IMR-90 (cell line): ENCODE measurements at places on chromosomes 2 and 18. TPM values are rescaled to one million over a fixed set of nuclear protein-coding genes. Genes with fewer than 3 reads are reported as not detected.
A peak's percentile ranks its signal among the peaks of the same experiment; 100 is the strongest.

GRCh38 chr2:183723278-183723677 is 599.0 kb downstream of the NUP35 start:
- no peak overlapping the region for H3K4me3 ChIP-seq
- no peaks in the 10 kb centered on the region for H3K4me1 ChIP-seq

DNA sequence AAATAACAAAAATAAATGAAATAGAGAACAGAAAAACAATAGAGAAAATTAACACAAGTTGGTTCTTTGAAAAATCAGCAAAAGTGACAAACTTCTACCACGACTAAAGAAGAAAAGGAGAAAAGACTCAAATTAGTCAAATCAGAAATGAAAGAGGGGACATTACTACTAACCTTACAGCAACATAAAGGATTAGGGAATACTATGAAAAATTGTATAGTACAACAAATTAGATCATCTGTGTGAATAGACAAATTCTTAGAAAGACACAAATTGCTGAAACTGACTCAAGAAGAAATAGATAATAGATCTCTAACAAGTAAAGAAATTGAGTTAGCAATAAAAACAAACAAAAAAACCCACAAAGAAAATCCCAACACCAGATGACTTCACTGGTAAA is 48.5 kb upstream of the PGAP1 start:
- no peaks in the 10 kb centered on the region for H3K4me1 ChIP-seq
- H3K27me3 ChIP-seq = no peaks in the 10 kb centered on the region
- H3K27ac ChIP-seq = no peak overlapping the region

DNA sequence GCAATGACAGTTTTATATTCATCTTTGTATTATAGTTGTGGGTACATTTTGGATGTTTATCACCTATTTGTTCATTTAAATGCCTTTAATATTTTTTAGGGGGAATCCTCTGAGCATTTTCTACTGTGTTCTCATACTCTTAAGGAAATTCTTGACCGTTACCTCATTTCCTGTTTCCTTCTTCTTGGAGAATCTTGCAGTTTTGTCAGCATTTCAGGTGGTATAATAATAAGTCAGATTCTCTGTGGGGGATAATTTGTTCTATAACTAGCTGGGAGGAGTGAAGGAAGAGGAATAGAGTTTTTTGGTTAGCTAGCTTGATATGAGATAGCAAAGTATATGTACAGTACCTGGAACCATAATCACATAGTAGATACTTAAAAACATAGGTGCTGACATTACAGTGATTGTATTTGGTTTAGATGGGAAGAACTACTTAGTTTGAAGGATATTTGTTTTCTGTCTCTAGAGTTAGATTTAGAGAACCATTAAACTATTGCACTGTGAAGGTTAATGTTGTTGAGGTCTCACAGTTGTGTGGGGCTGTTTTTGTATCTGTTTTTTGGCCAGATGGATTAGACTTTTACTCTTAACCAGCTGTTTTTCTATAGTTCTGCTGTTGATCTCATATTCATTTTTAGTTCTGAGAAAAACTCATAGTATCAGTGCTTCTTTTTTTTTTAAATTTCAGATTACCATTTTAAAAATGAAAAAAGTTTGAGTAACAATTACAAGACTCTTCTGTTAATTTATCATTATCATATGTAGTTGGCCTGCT is 14.2 kb downstream of the MTX2 start:
- no peak overlapping the region for H3K4me3 ChIP-seq
- H3K27ac ChIP-seq = no peak overlapping the region
- DNase-seq = peak; percentile 38
- H3K27me3 ChIP-seq = no peaks in the 10 kb centered on the region
- no peaks in the 10 kb centered on the region for H3K4me1 ChIP-seq

BCL11A gene
- 1.1 and 1.7 TPM in 2 replicates for total RNA-seq

- peaks cover 32% of the 10 kb centered on the region for H3K4me1 ChIP-seq
- peak; percentile 100 for DNase-seq
- no peak overlapping the region for H3K4me3 ChIP-seq
- no peaks in the 10 kb centered on the region for H3K27me3 ChIP-seq
Measured at GRCh38 chr18:9827793-9828505, 57.8 kb upstream of the TXNDC2 start.

DNA sequence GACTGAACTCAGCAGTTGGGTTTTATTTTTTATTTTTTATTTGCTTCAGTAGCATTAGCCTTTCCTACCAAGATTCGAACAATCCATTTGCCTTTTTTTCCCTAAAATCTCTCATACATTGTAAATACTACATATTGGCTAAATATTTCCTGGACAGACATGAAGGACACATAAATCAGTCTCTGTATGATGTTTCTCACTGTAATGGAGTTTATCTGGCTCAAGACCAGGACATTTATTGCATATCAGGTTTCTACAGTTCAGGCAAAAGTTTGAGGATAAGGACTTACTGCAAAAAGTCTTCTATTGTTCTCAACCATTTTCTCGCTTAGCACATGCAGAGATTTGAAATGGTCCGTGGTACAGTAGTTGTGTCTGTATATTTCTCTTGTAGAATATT is 3.3 kb downstream of the CLUL1 start:
- no peak overlapping the region for H3K4me3 ChIP-seq
- peaks cover 31% of the 10 kb centered on the region for H3K27me3 ChIP-seq
- DNase-seq = no peak
- H3K4me1 ChIP-seq = no peaks in the 10 kb centered on the region

ARID5A gene
- total RNA-seq = 2.2 and 2.3 TPM in 2 replicates

DNA sequence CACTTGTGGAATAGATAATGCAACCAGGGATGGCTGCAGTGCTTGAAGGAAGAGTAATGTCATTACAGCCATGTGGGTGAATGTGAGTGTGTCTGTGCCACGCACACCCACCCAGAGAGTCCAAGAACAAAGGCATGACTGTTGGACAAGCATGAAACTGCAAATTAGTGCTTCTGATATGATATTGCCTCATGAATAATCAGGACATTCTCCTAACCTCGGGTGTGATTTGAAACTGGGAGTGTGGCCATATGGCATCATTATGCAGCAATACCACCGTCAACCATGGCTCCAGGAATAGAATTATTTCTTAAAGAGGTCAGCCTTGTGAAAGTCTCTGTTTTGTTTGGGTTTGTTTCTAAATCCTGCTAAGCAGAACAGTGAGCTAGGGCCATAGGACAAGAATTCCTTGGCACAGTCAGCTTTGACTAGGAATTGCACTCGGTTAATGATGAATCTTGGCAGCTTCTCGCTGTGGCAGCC is 678.0 kb upstream of the RAB6C start:
- no peaks in the 10 kb centered on the region for H3K27me3 ChIP-seq
- H3K4me1 ChIP-seq = no peaks in the 10 kb centered on the region
- H3K36me3 ChIP-seq = no peaks in the 10 kb centered on the region
- no peak for DNase-seq

GRCh38 chr18:43001821-43002220 is 113.7 kb downstream of the RIT2 start:
- H3K36me3 ChIP-seq = no peaks in the 10 kb centered on the region
- H3K27ac ChIP-seq = no peak overlapping the region
- no peaks in the 10 kb centered on the region for H3K27me3 ChIP-seq
- DNase-seq = peak; percentile 0

- no peaks in the 10 kb centered on the region for H3K27me3 ChIP-seq
- DNase-seq = no peak
Measured at GRCh38 chr2:4047961-4048891, 344.9 kb downstream of the DCDC2C start.

TBR1 gene
- not detected in 2 replicates for total RNA-seq

GRCh38 chr2:164671664-164672396 is 50.5 kb upstream of the GRB14 start:
- no peak for DNase-seq
- no peaks in the 10 kb centered on the region for H3K36me3 ChIP-seq
- no peak overlapping the region for H3K4me3 ChIP-seq
- no peaks in the 10 kb centered on the region for H3K27me3 ChIP-seq
- H3K27ac ChIP-seq = no peak overlapping the region

CD207 gene
- total RNA-seq = not detected in 2 replicates

KCNE4 gene
- total RNA-seq = 6.6 and 8.3 TPM in 2 replicates
